Bone marrow (tissue), 2 donors: ENCODE measurements at places on chromosomes 3 and 15.

DNA sequence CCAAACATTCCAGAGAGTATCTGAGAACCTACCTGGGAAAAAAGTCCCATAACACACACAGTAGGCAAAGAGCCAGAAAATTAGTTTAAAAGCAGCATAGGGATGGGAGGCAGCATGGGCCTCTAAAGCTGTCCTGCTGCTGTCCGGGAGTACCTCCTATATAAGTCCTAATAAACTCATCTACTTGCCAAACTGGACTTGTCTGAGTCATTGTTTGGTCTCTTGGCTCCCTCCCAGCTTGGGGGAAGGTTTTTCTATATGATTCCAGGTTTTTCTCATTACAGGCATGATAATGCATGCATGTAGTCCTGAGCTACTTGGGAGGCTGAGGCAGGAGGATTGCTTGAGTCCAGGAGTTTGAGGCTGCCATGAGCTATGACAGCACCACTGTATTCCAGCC, 17.5 kb upstream of the HACD2 start:
- no peak for DNase-seq

DNA sequence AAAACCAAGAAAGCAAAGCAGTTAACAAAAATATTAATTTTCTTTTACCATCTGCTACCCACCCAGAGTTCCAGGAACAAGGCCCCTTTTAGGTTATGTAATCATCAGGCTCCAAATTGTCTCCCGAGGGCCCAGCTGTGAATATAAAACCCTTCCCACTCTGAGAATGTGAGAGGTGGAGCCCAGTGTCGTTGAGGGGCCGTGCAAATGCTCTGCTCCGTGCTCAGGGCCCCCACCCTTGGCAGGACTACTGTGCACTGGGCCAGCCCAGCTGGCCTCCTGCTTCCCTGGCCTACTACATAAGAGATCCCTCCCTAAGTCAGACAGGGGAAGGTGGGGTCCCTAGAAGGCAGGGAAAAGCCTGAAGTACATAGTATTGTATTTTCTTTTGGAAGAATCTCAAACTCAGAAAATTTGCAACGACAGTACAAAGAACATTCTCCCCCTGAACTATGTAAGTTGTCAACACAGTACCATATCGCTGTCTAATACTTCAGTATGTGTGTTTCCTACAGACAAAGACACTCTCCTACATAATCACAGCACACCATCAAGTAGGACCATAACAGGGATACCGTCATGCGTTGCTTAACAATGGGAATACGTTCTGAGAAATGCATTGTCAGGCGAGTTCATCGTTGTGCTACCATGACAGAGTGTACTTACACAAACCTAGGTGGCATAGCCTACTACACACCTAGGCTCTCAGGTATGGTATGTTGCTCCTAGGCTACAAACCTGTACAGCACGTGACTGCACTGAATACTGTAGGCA, 4.4 kb upstream of the CLEC3B start:
- DNase-seq = no peak

DNA sequence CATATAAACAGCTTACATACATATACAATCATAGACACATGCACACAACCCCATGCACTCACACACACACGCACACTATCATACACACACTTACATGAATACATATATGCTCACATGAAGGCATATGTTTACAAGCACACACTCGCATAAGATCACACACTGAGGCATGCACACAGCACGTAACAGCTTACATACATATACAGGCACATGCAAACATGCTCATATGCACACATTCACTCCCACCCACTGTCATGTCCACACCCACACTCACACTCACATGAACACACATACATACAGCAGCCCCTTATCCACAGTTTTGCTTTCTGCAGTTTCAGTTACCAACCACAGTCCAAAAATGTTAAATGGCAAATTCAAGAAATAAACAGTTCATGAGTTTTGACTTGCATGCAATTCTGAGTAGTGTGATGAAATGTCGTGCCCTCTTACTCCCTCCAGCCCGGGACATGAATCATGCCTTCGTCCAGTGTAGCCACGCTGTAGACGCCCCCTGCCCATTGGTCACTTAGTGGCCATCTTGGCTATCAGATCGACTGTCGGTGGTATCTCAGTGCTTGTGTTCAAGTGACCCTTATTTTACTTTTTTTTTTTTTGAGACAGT, 27.8 kb downstream of the MEGF11 start:
- no peak for DNase-seq

GRCh38 chr3:184778426-184779332, 33.3 kb upstream of the VPS8 start:
- peak; percentile 41 for DNase-seq

GRCh38 chr15:64865126-64865997, 23.6 kb downstream of the PLEKHO2 start:
- DNase-seq = no peak

DNA sequence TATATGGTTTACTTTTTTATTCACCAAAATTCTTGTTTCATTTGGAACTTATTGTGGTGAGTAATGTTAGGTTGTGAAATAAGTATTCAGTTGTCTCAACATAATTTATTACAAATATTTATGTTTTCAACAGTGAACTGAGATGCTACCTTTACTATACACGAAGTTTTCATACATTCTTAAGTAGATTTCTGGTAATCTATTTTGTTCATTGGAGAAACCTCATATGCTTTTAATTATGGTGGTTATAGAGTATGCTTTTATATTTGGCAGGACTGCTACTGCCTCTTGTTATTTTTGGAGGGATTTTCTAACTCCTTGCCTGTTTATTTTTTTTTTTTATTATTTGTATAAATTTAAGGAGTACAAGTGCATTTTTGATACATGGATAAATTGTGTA, 253.1 kb downstream of the NLGN1 start:
- no peak for DNase-seq

DNA sequence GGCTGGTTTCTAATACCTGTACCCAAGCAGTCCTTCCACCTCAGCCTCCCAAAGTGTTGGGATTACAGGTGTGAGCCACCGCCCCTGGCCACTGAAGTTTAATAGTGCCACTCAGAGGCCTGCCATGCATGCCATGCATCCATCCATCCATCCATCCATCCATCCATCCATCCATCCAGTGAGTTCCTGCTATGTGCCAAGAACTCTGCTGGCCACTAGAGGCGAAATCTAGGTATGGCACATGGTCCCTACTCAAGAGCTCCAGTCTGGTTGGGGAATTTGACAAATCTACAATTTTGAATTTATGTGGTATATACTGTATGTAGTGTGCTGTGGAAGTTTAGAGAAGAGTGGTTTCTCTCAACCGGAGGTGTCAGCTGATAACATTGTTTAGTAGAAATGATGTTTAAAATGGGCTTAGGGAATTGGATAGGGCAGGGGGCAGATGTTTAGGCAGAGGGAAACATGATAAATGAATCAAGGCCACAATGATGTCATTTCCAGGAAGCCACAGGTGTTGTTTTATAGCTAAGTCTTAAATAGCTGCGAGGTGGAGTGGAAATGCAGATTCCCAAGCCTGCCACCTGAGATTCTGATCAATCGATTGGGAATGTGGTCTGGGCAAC, 384.4 kb upstream of the C2CD4B start:
- no peak for DNase-seq

DNA sequence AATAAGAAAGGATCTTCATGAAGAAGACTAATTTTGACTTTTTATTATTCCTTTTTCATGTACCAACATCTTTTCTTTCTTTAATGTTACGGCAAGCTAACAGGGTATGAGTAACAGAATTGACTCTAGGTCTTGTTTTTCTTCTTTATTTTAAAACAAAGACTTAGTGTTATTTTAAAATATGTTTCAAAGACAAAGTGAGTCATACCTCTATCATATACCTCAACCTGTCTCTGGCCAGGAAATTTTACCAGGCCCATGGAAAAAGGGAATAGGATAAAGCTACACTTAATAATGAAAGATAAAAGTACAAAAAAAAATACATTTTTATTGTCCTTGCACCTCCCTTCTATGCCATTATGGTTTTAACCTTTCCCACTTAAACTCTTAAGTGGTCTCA, 57.4 kb downstream of the ZNF148 start:
- no peak for DNase-seq

GRCh38 chr3:177294221-177294620, 96.9 kb upstream of the TBL1XR1 start:
- DNase-seq = no peak

GRCh38 chr3:40719660-40720287, 195.0 kb downstream of the ZNF621 start:
- DNase-seq = no peak

DNA sequence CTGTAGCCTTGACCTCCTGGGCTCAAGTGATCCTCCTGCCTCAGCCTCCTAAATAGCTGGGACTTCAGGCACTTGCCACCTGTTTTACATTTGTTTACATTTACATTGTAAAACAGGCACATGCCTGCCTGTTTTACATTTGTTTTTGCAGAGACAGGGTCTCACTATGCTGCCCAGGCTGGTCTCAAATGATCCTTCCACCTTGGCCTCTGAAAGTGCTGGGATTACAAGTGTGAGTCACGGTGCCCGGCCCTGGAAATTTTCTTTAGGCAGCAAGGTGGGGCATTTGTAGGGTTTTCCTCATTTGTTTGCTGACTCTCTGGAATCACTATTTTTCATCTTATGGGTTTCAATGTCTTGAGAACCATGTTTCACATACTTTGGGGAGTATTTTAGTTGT, 25.0 kb downstream of the PIF1 start:
- no peak for DNase-seq

GRCh38 chr3:42025370-42026138, 63.7 kb upstream of the ULK4 start:
- peak; percentile 18 for DNase-seq

GRCh38 chr3:27930052-27930602, 208.0 kb upstream of the EOMES start:
- DNase-seq = no peak

DNA sequence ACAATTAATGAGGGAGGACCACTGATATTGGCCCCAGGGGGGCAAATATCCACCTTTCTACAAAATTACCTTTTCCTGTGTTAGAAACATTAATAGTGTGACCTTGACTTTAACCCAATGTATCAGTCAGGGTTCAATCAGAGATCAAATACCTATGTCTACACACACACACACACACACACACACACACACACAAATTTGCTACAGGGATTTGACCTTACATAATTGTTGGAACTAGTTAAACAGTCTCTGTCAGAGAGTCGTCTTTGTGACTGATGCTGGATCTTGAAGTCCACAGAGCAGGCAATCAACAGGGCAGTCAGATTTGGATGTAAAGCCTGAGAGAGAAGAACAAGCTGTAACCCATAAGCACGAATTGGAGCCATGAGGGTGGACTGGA, 32.5 kb downstream of the TM4SF4 start:
- no peak for DNase-seq

- no peak for DNase-seq
Observed at GRCh38 chr3:128311441-128311844, 155.2 kb downstream of the DNAJB8 start.

GRCh38 chr3:55558316-55558715, 71.2 kb upstream of the WNT5A start:
- DNase-seq = no peak

DNA sequence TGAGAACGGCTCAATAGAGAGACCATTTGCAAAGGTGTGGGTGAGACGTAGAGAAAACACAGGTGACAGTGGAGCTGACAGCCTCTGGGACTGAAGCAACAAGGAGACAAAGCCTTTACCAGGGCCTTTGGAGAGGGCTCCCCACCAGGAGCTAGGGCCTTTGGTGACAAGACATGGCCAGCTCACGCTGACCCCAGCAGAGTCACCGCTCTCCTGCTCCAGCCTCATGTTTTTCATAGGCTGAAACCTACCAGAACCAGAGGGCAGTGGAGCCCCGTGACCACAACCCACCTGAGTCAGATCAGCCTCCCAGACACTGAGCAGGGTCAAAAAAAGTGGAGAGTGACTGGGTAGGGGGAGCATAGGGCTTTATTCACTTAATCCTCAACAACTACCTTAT, 214.7 kb downstream of the SHQ1 start:
- no peak for DNase-seq

- DNase-seq = no peak
Observed at GRCh38 chr3:31305340-31305739, 227.4 kb upstream of the STT3B start.

DNA sequence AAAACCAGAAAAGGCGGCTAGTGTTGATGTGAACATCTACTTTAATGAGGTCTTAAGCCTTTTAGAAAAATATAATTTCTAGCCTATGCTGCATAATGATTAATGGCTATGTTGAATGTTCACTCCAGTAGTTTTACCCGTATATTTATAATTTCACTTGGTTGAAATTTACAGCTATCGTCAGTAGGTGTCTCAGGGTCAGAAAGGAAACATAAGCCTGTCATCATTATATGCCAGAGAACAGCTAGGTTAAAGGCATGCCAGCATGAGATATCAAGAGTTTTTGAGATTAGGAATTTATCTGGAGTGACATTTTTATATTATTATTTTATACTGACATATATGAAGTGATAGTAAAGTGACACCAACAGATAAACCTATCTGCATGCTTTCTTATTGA, 904.1 kb downstream of the OTOL1 start:
- DNase-seq = no peak

DNA sequence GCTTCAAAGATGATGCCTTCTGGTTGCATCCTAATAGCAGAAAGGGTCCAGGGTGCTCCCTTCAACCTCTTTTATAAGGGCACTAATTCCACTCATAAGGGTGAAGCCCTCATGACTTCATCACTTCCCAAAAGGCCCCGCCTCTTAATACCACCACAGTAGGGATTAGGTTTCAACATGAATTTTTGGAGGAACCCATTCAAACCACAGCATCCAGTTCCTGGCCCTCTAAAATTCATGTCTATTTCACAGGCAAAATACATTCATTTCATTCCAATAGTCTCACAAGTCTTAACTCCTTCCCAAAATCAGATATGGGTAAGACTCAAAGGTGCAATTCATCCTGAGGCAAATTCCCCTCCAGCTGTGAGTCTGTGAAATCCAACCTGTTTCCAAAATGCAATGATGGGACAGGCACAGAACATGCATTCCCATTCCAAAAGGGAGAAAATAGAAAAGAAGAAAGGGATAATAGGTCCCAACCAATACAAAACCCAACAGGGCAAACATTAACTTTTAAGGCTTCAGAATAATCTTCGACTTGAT, 124.0 kb downstream of the ATP1B3 start:
- no peak for DNase-seq

DNA sequence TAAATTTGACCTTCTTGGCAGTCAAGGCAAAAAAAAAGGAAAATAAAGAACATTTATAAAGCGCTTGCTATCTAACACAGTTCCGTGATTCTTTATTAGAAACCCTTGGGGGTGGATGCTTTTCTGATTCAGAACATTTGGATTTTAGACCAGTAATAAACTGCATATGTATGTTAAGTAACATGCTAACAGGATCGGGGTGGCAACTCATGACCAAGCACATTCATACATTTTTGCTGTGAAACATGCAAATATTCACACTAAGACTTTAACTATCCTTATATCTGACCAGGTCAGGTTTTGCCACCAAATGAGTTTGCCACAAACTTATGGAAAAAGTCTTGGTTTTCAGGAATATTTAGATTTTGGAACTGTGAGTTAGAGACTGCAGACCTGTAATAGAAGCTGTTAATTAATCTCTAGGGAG, 30.4 kb upstream of the KLF13 start:
- no peak for DNase-seq

- DNase-seq = no peak
Observed at GRCh38 chr15:69921626-69922619, 175.8 kb downstream of the TLE3 start.

GRCh38 chr3:69806735-69807438, 67.6 kb downstream of the MITF start:
- no peak for DNase-seq

- no peak for DNase-seq
Observed at GRCh38 chr15:59738676-59739075, 49.6 kb upstream of the BNIP2 start.
